Common myeloid progenitor, CD34-positive (primary cell): ENCODE measurements at places on chromosomes 2 and 18.
A peak's percentile ranks its signal among the peaks of the same experiment; 100 is the strongest.

DNA sequence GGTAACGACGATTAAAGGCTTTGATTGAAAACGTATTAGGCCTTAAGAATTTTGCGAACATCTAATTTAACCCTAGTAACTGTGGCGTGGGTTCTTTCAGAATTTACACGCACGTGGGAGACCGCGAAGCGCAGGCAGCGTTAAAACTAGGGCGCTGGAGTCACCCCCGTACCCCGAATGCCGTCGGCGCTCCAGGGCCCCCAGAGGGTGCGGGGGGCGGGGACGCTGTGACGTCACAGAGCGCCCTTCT, 673 bp upstream of the SMCHD1 start:
- DNase-seq, result peak; percentile 65

GRCh38 chr2:174083843-174084458, 118.8 kb upstream of the SP3 start:
- no peak for DNase-seq

GRCh38 chr18:40577239-40577980, 1377.6 kb upstream of the PIK3C3 start:
- no peak for DNase-seq

DNA sequence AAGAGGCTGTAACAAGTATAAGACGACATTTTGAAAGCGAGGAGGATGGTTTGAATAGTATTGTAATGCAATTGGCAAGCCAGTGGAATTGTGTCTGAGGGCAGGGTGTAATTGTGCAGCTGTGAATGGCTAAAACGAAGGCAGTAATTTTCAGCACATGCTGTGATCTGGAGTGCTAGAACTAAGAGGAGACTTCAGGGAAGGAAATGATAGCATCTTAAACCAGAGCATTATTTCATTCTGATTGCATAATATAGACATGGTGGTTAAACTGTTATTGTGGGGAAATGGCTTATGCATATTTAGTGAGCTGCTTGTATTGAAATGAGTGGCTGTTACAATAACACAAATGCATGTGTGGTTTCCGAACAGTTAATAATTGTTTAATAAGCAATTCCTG, 36.3 kb downstream of the THSD7B start:
- DNase-seq, result no peak

- DNase-seq, result no peak
These were observed 99.1 kb downstream of the MREG start for GRCh38 chr2:215914054-215914776.

- DNase-seq, result peak; percentile 37
These were observed 113.0 kb downstream of the DPP4 start for GRCh38 chr2:161961061-161961460.

DNA sequence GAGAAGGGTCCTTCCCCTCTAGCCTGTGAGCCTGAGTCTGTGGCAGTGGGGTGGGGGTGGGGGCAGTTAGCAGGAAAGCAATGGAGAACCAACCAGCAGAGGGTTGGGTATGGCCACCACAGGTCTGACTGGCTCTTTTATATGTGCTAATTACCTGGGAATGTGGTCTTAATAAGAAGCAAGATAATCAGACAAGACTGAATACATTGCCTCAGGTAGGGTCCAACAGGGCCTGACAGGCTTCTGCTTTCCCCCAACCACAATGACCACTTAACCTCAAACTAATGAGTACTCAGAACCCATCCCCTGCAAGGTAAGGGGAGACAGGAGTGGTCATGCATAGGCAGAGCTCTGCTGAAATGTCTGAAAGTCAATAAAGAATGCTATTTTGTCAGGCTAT, 39.2 kb upstream of the GALNT1 start:
- DNase-seq, result no peak

- DNase-seq, result no peak
These were observed 137.3 kb downstream of the DCDC2C start for GRCh38 chr2:3840611-3841155.

- DNase-seq, result no peak
These were observed 325.9 kb downstream of the AKAIN1 start for GRCh38 chr18:4871197-4871596.

- no peak for DNase-seq
These were observed 68.3 kb upstream of the OTOS start for GRCh38 chr2:240208631-240209211.

DNA sequence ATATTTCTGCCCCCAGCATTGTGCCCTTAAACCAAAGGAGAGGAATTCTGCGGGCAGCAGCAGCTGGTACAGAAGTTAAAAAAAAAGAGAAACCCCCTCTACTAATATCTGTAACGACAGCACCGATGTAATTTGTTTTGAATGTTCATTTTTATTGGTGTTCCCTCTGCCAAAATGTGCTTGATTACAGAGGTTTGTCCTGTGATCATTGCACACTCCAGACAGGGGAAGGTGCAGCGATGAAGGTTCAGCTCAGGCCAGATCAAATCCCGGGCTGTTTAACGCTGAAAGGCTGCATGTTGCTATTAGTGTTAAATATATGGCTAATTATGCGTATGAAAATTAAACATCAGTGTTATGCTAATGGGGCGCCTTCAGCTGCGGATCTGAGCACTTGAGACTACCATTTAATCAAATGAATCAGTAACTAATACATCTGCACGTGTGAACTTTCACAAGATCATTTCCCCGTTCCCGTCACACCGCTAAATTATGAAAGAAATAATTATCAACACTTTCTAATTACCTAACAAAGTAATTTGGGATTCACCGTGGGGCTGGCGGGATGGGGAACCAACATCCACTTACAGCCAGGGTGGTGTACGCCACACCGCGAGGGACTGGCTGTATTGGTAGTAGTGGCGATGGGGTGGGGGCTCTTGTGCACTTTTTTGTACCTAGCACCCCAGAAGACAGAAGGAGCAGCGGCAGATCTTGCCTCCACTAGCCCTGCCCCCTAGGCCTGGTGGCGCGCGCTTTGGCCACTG, 1.5 kb upstream of the DLX1 start:
- peak; percentile 8 for DNase-seq

GRCh38 chr2:189824694-189825396, 40.6 kb downstream of the PMS1 start:
- DNase-seq, result no peak

GRCh38 chr2:74525717-74526648, at the start of gene DQX1:
DQX1 (minus strand) TSS chr2:74526231; CDS start chr2:74525729, 502 bp downstream.
- DNase-seq, result peak; percentile 70

DNA sequence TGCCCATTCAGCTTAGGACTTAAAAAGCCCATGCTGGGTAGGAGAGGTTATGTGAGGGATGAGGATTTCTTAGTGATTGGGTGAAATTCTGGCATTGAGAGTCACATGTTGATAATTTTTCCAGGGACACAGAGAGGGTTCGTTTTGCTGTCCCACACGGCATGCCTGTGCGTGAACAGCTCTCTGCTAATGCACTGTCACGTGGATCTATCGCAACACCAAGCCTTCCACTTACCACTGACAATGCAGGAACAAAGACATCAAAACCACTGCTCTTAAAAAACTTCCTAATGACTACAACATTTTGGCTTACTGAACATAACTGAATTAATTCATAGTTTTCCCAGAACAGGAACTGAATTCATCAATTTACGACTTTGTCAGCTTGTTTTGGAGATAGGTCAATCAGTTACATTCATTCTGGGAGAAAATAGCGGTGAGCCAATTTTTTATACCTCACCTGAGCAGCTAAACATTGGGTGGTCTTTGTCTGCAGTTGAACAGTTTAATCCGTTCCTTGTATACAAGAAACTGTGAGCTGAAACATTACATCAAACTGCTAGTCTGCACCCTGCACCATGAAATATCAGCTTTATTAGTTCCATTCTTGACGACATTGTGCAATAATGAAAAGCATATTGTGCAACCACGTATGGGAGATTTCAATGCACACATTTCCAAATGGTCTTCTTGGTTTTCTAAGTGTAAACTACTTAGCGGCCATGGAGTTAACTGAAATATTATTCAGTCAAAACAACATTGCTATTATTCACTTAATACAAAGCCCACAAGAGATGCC, 127.1 kb downstream of the LPIN1 start:
- DNase-seq, result no peak

DNA sequence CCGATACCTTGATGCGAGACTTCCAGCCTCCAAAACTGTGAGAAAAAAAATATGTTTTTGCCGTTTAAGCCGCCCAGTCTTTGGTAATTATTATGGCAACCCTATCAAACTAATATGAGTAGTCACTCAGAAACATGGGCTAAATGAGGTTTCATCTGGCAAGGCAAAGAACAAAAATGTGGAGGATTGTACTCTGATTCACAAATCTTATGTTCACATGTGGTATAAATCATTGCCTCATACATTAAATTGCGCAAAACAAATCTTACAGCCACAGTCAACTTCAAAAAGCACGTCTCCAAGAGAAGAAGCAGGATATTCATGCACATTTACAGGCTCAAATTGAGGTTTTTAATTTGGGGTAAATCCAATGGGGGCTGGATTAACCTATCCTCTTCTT, 1435.4 kb upstream of the LRRTM1 start:
- DNase-seq, result no peak

DNA sequence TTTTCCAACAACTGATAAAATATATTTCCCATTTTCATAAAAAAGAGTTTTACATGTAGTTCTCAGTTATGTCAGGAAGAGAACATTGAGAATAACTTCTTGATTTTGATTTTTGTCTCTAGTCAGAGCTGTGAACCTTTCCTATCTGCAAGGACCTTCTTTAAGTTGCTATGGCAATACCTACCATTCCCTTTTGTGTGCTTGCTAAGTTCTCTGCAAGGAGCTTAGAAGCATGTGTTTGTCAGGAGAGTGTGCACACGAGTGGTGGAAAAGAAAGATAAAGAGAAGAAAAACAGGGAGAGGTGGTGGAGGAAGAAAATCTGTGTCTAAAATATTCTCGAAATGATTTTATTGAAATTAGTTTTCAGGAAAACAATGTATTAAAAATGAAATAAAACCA, 140.3 kb upstream of the SLC8A1 start:
- no peak for DNase-seq

- DNase-seq, result no peak
These were observed 65.6 kb downstream of the STK39 start for GRCh38 chr2:168181825-168182224.

DNA sequence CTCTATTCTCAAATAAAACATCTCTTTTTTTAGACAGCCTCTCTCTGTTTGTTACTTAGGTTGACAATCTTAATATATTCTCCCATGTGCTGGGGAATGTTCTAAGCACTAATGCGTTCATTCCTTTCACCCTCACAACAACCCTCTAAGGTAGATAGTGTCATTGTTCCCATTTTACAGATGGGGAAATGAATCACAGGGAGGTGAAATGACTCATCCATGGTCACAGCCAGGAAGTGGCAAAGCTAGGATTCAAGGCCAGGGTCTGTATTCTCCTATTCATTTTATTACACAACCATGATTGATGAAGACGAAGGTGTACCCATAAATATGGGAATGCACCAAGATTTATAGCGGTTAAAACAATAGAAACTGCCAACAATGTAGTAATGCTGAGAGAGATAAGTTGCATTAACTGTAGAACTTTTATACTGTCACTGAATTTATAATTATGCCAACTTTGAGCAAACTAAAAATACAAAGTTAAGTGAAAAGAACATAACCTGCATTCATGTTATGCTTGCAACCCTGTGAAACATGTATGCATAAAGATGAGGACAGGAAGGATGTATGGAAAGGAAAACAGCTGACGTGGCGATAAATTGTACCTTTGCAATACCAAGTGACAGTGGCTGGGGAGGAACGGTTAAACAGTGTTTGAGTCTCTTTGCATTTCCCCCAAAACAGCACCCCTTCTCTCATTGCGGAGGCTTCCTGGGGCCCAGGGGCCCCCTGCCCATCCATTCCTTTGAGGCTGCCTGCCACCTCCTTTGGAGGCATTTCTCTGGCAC, 257.7 kb upstream of the AGAP1 start:
- no peak for DNase-seq

GRCh38 chr2:156472686-156473085, 36.5 kb downstream of the GPD2 start:
- peak; percentile 45 for DNase-seq

DNA sequence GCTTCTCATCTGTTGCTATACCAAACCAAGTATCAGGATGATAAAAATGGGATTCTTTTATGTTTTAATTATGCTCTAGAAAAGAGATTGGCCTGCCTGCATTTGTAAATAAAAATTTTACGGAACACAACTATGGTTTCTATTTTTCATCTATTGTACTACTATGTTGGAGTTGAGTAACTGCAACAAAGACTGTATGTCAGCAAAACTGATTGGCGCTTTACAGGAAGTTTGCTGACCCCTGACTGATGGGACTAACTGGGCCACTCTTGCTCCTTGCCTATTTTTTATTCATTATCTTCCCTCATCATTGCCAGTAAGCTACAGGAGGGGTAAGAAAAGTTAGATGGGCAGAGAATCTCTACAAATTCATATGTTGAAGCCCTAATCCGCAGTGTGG, 242.3 kb downstream of the FSIP2 start:
- DNase-seq, result no peak

DNA sequence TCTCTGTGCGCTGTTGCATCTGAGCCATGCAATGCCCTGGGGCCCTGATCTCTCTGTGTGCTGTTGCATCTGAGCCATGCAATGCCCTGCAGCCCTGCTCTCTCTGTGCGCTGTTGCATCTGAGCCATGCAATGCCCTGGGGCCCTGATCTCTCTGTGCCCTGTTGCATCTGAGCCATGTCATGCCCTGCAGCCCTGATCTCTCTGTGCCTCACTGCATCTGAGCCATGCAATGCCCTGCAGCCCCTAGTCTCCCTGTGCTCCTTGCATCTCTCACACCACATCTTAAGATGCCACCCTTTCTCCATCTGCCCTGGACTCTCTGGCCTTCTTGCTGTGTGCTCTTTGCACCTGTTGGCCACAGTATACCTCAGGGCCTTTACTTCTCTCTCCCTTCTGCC, 56.2 kb downstream of the SOX11 start:
- no peak for DNase-seq

GRCh38 chr2:218781691-218782527, at the start of gene CYP27A1:
CYP27A1 (plus strand) TSS chr2:218782147; CDS start chr2:218782183, 36 bp downstream.
- DNase-seq, result peak; percentile 37

DNA sequence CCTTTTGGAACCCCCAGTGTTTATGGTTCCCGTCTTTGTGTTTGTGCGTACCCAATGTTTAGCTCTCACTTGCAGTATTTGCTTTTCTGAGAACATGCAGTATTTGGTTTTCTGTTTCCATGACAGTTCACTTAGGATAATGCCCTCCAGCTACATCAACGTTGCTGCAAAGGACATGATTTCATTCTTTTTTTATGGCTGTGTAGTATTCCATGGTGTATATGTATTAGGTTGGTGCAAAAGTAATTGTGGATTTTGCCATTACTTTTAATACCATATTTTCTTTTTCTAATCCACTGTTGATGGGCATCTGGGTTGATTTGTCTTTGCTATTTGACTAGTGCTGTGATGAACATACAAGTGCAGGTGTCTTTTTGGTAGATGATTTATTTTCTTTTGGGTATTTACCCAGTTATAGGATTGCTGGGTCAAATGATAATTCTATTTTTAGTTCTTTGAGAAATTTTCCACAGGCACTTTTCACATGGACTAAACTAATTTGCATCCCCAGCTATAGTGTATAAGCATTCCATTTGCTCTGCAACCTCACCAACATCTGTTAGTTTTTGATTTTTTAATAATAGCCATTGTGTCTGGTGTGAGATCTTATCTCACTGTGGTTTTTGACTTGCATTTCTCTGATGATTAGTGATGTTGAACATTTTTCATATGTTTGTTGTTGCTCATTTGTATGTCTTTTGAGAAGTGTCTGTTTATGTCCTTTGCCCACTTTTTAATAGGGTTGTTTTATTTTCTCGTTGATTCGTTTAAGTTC, 63.6 kb downstream of the CERS6 start:
- DNase-seq, result peak; percentile 60
